Stimulated activated CD8-positive, alpha-beta memory T cell treated with anti-CD3 and anti-CD28 coated beads, Interleukin-15, amount 100 ng/mL, for 24 hours (primary cell): ENCODE measurements at places on chromosomes 16 and 17.

GRCh38 chr17:48871035-48871550, 21.5 kb upstream of the ATP5MC1 start:
- DNase-seq, result no peak

- no peak for DNase-seq
These were observed 26.3 kb downstream of the ERN1 start for GRCh38 chr17:64103391-64104364.

- no peak for DNase-seq
These were observed 857 bp downstream of the TANGO6 start for GRCh38 chr16:68844211-68844564.

DNA sequence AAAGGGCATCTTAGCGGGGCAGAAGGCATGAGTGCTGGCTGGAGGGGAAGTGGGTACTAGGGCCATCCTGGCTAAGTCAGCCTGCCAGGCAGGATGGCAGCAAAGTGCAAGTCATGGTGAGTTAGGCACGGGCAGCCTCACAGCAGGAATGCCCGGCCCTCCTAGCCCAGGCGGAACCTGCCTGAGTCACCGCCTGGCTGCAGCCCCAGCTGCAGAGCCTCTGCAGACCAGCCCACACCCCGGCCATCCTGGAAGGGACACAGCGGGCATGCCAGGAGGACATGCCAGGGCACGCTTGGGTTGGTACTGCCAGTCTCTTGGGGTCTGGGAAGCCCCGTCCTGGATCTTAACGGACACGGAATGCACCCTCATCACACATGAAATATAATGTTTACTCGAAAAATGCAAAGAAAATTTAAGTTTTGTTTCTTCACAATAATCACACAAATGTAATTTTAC, 5.0 kb upstream of the ALDH3A1 start:
- no peak for DNase-seq

GRCh38 chr17:77422104-77422747, 281.5 kb downstream of the SEC14L1 start:
- no peak for DNase-seq

DNA sequence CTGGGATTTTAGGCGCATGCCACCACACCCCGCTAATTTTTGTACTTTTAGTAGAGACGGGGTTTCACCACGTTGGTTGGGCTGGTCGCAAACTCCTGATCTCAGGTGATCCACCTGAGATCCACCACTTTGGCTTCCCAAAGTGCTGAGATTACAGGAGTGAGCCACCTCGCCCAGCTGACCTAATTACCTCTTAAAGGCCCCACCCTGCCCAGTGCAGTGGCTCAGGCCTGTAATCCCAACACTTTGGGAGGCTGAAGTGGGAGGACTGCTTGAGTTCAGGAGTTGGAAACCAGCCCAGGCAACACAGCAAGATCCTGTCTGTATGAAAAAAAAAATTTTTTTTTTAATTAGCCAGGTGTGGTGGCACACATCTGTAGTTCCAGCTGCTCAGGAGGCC, 2.9 kb upstream of the COASY start:
- no peak for DNase-seq

DNA sequence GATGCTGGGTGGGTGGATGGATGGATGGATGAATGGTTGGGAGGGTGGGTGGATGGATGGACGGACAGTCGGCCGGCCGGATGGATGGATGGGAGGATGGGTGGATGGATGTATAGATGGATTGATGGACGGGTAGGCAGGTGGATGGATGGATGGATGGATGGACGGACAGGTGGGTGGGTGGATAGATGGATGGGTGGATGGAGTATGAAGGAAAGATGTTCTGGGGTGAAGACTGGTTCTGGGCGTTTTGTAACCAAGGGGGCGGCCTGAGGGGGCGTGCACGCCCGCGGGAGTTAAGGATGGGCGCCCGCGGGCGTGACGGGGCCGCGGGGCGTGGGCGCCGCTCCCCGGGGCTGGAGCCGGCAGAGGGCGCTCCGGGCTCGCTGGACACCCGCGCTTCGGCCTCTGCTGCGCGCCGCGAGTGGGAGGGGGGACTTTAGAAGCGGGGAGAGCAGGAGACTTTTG, at the start of gene NECAB2:
Gene NECAB2, plus strand, starts transcription at position 407 of the 468 bp plus-strand sequence. CDS start 405 bp downstream, outside the sequence.
- DNase-seq, result no peak

DNA sequence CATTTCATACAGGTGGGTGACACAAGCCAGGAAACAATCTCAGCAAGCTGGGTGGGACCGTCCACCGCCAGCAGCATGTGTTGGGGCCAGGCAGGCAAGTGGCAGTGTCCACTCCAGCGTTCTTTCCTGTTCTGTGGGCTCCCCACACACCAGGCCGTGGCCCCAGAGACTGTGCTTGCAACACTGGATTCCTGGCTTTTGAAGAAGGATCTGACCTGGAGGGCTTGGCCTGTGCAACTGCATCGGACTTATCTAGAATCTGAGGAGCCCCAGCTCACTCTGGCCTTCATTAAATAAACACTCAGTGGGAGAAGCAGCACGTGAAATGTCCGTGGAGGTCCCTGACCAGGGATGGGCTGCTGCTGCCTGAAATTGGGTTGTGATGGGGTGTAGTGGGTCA, 3.2 kb downstream of the KSR1 start:
- DNase-seq, result no peak

DNA sequence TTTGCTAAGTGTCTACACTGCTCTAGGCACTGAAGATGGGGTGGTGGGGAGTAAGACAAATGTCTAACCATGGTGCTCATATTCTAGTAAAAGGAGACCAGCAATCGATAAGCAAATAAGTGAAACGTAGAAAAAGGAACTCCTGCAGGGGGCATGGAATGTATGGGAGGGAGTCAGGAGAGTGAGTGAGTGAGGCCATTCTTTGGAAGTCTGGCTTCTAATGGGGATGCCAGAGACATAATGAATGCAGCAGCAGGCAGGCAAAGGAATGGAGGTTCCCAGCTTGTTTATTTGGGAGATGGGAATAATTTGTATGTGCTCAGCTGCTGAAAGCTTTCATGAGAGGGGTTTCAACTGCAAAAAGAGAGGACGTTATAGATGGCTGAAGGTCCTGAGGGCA, 216.4 kb upstream of the DYNLRB2 start:
- DNase-seq, result no peak

- DNase-seq, result no peak
These were observed 3.9 kb downstream of the CNTROB start for GRCh38 chr17:7935859-7936258.

GRCh38 chr17:61635913-61636432, 45.0 kb upstream of the NACA2 start:
- DNase-seq, result no peak

GRCh38 chr17:4179071-4179470, 36.1 kb downstream of the CYB5D2 start:
- DNase-seq, result no peak

- DNase-seq, result no peak
These were observed 130.4 kb downstream of the TANC2 start for GRCh38 chr17:63096426-63096825.
